ENCODE measurements at places on chromosomes 16 and 17. TPM values are rescaled to one million over a fixed set of nuclear protein-coding genes. Genes with fewer than 3 reads are reported as not detected.

DNA sequence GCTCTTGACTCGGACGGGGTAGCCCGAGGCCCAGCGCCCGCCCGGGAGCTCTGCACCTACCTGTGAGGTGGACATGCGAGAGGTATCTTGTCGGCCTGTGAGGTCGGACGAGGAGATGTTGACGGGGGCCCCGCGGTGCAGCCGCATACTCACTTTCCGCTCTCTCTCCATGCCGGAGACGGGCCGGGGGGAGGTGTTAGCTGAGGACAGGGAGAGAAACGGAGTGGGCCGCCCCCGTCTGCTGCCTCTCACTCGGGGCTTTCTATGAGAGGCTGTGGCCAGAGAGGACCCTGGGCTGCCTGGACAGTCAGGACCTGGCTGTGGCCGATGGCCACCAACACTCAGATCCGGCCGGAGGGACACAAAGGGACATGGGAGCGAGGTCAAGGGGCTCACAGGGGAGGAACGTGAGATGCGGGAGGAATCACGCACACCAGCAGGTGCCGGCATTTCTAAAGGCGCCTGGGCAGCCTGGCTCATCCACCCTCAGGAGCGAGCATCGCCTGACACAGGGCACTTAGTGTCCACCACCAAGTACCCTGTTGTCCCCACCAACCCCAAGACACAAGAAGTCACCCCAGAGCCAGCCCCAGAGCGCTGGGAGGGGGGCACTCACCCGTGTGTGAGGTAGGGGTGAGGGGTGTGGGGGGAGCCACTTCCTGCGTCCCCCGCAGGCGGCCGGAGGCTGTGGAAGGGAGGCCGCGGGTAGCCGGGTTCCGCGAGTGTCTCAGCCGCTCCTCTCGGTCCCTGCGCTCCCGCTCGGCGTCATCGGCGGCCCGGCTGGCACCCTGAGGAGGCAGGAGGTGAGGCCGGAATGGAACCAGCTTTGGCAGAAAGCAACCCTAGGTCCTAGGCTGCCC is 20.2 kb downstream of the SLC16A3 start:
- ATAC-seq, result no peak

DNA sequence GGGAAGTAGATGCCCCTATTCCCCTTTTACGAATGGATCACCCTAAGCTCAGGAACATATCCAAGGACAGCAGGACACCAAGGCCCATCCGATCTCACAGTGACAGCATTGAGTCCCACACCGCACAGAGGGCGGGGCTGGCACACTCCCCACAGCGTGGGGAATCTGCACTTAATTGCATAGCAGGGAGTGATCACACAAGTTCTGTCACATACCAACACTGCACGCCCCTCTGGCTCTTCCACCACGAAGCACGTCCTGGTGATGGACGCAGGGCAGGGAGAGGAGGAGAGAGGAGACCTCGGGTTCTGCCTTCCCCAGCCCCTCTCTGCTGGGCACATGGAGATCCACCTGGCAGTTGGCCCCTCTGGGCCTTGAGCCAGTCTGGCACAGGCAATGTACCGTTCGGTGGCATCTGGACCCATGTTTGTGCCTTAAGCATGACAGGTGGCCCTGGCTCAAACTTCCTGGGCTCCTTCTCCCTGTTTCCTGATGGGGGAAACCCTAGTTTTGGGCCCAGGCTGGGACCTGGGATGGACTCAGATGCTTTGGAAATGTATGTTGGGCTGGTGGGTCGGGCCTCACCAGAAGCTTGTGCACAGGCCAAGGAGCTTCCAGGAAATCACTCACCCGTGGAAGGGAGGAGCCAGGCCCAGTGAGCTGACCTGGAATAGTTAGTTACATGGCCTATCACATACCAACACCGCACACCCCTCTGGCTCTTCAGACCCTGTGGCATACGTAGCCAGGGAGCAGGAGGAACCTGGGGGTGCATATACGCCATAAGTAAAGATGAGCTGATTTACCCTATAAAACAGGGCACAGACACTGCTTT is 35.1 kb upstream of the CREBBP start:
- peak; percentile 55 for ATAC-seq

DNA sequence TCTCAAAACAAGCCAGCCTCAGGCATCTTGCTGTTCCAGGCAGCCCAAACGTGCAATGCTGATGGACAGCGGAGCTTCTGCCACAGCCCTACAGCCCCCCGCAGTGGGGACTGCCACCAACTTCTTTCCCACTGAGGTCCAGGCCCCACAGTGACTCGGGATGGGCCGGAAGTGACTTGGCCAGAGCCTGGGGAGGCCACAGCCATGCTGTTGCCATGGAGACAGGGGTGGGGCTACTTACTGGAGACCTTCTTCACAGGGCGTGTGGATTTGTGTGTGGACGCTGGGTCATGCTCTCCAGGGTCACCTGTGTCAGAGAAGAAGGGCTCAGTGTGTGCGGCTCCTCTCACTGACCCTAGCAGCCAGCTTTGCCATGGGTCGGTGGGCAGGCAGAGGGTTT is 15.0 kb downstream of the TRIM25 start:
- ATAC-seq, result no peak

GRCh38 chr16:10838621-10839278 is 20.2 kb upstream of the TVP23A start:
- no peak for ATAC-seq

- no peak for ATAC-seq
These were observed 12.4 kb upstream of the HEATR6 start for GRCh38 chr17:60091109-60091508.

GRCh38 chr16:66918803-66919568 is at the start of gene CDH16:
Gene CDH16 (minus strand): TSS chr16:66918885. CDS start chr16:66918065, 820 bp downstream.
- ATAC-seq, result no peak

GRCh38 chr16:50584033-50584722 is 36.0 kb downstream of the NKD1 start:
- no peak for ATAC-seq

Gene GPS2
- total RNA-seq, result 53.2 TPM

DNA sequence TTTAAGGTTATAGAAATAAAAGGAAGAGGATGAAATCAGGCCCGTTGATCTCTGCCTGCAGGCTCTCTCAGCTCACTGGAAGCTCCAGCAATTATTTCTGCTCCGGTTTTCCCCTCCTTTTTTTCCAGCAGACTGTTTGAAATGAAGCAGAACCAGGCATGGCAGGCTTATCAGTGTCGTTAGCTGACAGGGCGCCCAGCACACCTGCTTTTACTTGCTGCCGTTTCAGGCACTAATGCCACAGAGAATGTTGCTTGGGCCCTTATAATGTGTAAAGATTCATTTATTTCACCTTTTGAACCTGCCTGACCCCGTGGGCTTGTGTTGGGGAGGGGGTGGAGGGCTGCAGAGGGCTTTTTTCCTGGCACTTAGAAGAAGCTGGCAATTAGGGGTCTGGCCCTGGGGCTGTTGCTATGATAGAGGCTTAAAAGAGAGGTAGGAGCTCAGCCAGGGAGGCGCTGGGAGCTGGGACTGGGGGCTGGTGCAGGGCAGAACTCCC is 108.1 kb downstream of the IRX3 start:
- ATAC-seq, result peak; percentile 26

DNA sequence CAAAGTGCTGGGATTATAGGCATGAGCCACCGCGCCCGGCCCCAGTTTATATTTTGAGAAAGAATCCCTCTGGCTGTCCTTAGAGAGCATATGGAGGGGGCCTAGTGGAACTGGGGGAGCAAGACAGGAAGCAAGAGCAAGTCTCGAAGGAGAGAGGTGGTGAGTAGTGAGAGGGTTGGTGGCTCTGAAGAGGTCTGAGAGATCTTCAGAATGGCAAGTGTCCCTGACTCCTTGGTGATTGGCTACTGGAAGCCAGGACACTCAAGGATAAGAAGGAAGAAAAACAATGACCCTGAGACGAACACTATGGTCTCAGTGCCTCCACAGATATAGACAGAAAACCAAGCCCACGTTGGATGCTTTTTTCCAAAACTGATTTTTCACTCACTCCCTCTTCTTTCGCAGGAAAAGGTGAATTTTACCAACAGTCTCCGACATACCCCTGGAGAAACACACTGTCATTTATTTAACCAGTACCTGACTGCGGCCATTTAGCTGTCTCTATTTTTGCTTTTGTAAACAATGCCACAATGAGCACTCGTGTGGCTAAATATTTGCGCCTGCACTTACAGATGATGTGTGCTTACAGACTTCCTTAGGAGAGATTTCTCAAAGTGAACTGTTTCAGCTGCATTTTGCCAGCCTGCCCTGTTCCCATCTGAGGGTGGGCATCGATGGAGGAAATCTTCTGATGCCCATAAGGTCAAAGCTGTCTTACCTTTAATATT is 15.9 kb upstream of the DOK4 start:
- no peak for ATAC-seq

Gene BORCS6
- total RNA-seq, result 8.0 TPM

- no peak for ATAC-seq
These were observed 434.1 kb downstream of the CDH11 start for GRCh38 chr16:64687786-64688185.
